ENCODE measurements at places on chromosomes 13 and 19. TPM values are rescaled to one million over a fixed set of nuclear protein-coding genes. Genes with fewer than 3 reads are reported as not detected.

GRCh38 chr19:289651-290371 is 1.4 kb downstream of the PLPP2 start:
- no peak for DNase-seq

- peak; percentile 13 for DNase-seq
Measured at GRCh38 chr13:66618702-66619101, 611.4 kb downstream of the PCDH9 start.

Gene TMEM91
- total RNA-seq = 1.7 TPM

Gene TMEM86B
- total RNA-seq = 0.73 TPM
